ENCODE measurements at places on chromosomes 5 and 9.

- no peak for DNase-seq
Observed at GRCh38 chr9:7154650-7155049, 396.9 kb downstream of the KDM4C start.

DNA sequence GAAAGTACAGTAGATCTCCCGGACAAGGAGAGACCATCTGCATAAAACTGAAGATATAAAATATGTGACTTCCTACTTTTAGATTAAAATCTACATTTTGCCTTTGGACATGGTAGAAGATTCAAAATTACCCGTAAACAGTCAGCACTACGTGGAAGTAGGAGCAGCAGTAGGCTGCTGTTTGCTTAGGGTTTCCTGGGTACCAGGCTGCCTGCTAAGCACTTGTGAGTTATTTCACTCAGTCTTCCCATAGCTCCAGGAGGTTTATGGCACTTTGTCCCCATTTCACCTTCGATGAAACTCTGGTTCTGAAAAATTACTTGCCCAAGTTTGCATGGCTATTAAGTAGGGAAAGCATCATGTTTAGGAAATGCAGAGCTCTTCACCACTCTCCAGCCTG is 92.6 kb downstream of the STK32A start:
- no peak for DNase-seq

DNA sequence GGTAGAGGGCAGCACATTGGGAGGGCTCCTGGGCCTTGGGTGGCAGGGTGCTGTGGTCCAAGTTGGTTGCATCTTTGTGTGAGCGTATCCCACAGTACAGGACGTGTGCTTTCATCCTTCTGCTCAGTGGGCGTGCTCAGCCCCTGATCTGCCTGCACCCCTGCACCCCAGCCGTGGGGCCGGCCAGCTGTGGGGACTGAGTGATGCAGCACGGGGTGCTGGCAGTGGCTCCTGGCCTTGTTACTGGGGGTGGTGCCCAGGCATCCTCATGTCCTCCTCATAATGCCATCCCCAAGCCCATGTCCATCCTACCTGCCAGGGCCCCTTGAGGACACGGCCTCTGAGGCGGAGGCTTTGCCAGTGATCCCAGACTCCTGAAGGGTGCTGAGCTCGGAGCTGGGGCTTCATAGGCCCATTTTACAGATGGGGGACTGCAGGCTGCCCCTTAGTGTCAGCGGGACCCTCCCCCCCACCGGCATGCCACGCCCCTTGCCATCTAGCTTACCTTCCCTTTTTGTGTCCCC is 100.7 kb downstream of the PHF2 start:
- no peak for DNase-seq

DNA sequence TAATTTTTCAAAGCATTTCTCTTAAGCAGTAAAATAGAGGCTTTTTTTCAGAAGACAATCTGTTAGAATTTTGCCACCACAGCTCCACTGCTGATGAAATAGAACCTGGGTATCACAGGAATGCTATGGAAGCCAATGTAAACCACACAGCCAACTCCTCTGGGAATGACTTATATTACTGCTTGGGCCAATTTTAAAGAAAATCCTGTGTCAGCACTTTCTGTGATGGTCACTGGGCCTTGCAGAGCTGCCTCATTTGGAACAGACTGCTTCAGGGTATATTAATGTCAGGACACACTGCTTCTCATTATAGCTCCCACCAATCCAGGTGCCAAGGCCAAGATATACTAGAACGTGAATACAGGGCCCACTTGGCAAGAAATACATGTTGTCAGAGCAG is 144.1 kb upstream of the ACTBL2 start:
- DNase-seq: no peak

GRCh38 chr5:82408033-82408432 is 129.9 kb upstream of the RPS23 start:
- DNase-seq: no peak

GRCh38 chr5:74250304-74251102 is 390.0 kb downstream of the ENC1 start:
- DNase-seq: no peak

DNA sequence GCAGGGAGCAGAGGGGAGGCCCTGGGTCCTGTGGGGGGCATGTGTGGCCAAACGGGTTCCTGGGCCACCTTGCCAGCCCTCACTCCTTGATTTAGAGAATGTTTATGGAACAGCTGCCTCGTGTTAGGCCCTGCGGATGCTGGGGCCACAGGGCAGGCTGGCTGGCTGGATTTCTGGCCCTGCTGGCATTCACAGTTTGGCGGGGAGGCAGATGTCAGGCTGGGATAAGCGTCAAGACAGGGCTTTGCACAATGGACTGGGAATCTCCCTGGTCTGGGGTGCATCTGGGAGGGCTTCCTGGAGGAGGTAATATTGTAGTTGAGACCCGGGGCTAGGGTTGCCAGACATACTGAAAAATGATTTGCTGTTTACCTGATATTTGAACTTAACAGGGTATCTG is 13.8 kb downstream of the NCS1 start:
- no peak for DNase-seq

DNA sequence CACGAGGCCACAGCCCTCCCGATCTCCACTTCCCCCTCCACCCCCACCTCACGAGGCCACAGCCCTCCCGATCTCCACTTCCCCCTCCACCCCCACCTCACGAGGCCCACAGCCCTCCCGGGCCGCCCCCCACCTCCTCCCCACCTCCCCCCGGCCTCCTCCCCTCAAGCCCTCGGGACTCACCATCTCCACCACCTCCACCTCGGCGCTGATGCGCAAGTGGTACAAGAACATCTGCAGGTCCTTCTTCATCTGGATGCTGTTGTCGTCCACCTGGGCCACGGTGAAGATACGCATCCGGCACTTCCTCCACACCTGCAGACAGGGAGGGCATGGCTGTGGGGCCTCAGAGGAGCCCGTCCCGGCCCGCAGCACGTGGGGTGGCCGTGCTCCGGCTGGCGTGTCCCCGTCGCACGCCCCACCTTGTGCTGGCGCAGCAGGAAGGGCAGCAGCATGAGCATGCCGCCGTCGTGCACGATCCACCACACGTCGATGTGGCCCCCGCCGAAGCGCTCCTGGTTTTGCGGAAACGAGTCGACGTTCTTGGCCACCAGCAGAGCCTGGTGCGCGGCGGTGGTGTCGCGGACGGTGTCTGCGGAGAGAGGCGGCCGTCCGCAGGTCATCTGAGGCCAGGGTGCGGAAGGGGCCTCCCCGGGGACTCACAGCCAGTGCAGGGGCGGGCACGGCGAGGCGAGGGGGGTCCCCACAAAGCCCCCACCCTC is 48.0 kb downstream of the SLC12A7 start:
- DNase-seq: no peak

GRCh38 chr5:119878712-119879111 is 249.4 kb downstream of the FAM170A start:
- no peak for DNase-seq

DNA sequence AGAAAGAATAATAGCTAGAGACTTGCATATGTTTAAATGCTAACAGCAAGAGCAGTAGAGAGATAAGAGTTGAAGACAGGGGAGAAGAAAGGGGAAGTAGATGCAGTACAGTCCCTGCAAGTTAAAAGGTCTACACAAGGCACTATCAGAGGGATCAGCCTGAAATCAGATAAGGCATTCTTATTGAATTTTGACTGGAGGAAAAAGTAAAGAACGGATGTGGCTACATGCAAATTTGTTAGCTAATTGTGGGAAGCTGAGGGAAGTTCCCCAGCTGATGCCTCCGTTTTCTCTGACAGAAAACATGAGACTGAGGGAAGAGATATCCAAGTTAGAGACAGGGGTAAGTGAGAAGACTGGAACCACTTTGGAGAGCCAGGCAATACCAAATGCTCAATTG is 12.9 kb upstream of the RHOBTB3 start:
- DNase-seq: no peak

- DNase-seq: no peak
Observed at GRCh38 chr9:38388283-38389223, 3.9 kb upstream of the ALDH1B1 start.

GRCh38 chr5:133041910-133042309 is 9.9 kb upstream of the HSPA4 start:
- no peak for DNase-seq

DNA sequence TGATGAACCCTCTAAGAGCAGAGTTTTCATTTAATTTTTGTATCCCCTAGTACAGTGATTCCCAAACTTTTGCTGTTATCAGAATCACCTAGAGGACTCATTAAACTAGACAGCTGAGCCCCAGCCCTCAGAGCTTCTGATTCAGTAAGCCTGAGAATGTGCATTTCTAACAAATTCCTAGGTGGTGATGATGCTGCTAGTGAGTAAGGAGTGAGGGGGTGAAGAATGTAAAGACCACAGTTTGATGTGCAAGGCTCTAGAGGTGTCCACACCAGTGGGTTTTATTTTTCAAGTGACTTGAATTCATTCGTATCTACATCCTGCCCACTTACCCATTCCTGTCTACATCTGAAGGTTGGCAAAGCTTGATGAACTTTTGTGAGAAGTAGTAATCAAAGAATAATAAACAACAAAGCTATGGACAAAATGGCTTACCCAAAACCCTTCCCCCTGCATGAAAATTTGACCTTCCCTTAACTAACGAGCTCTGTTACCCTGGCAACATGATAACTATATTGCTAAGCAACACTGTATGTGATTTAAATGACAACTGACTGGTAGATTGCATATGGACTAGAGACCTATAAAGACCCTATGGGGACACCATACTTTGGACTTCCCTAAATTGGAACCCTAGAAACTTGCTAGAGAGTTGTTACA is 35.2 kb downstream of the DTWD2 start:
- DNase-seq: no peak

GRCh38 chr5:80117446-80117845 is 82.3 kb downstream of the THBS4 start:
- DNase-seq: no peak

DNA sequence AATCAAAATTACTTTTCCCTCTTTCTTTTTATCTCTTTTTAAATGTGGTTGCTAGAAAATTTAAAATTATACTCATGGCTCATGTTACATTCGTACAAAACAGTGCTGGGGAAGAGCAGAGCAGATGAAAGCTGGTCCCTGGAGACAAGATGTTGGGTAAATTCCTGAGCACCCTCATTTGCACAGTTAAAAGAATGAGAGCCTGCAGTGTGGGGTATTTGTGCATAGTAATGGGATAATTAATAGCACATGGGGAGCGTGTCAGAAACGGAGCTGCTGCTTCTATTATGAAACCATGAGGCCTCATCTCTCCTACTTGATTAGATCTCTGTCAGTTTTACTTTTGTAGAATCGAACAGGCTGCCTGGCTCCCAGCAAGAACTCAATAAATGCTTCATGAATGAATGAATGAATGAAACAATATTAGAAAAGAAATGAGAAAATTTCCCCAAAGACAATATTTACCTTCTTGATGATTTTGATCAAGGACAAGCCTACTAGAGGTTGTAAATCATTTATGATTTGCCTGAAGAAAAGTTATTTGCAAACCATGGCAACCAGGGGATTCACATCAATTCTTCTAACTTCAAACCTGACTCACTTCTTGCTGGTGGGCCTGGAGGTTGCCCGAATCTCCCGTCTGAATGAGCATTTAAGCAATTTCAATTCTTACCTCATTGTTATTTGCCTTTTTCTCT is 177.2 kb upstream of the TUT7 start:
- DNase-seq: no peak

DNA sequence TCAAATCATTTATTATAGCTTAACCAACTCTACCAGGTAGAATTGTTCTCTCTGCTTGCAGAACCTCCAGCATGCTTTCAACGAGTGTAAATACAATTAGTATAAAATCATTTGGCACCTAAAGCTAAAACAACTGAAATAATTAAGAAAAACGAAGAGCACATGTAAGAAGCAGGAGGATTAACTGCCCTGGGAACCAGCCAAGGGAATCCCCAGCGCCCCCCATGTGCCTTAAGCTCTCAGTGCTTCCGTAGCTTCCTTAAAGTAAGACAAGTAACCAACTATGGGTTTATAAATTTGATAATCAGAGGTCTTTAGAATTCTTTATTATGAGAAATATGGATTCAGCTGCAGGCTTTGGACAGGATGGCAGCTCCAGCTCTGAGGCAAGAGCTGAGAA is 402.4 kb downstream of the RAB3C start:
- DNase-seq: no peak

DNA sequence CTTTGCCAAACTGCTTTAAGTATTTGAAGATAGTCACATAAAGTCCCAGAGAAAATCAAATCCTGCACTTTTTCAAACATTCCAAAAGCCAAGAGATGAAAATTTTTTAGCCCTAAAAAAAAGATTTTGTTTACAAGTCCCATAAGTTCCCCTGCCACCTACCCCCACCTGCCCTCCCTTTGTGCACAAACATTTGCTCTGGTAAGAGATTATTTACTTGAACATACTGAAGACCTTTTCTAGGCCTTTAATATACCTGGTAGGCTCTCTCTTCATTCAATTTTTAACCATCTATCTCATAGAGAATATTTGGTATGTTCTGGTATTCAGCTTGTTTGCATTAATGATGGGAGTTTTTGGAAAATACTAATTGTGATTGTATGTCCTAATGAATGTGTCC is 50.3 kb downstream of the MEGF9 start:
- no peak for DNase-seq

DNA sequence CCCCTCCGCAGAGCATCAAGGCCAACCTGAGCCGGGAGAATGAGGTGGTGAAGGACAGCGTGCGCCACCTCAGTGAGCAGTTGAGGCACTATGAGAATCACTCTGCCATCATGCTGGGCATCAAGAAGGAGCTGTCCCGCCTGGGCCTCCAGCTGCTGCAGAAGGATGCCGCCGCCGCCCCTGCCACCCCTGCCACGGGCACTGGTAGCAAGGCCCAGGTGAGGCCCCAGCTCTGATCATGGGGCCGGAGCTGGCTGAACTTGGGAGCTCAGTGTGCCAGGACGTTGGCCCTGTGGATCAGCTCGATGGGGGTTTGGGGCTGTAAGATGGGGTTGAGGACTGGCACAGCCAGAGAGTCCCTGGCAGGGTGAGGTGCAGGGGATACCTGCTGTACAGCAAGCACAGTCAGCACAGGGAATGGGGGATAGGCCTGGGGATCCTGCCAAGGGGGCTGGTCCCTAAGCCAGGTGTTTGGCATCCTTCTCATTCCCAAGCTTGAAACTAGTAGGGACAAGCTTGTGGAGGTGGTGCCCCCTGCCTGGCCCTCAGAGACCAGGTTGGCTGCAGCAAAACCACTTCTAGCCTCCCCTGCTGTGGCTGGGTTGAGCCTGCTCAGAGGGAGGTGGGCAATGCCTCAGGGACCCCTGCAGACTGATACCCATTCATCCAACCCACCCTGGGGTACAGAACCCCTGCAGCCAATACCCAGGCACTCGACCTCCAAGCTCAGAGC is 22.5 kb downstream of the OLFML2A start:
- no peak for DNase-seq

DNA sequence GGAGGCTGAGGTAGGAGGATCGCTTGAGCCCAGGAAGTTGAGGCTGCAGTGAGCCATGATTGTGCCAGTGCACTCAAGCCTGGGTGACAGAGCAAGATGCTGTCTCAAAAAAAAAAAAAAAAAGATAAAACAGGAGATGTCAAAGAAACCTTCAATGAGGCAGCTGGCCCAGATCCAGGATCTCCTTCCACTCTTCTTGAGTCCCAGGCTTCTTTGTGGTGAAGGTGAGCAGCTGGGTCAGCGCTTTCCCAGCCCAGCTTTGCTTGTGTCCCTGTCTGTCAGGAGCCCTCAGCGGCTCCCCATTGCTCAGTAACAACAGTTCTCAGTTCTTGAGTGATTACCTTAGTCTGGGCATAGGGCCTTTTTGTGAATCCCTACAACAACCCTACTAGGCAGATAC is 69.4 kb upstream of the PSD2 start:
- DNase-seq: no peak
